ENCODE measurements at places on chromosomes 7 and 10.

GRCh38 chr7:17118412-17118811 is 180.0 kb upstream of the AHR start:
- DNase-seq: no peak

- no peak for DNase-seq
Measured at GRCh38 chr7:15280078-15280733, 281.6 kb downstream of the AGMO start.

DNA sequence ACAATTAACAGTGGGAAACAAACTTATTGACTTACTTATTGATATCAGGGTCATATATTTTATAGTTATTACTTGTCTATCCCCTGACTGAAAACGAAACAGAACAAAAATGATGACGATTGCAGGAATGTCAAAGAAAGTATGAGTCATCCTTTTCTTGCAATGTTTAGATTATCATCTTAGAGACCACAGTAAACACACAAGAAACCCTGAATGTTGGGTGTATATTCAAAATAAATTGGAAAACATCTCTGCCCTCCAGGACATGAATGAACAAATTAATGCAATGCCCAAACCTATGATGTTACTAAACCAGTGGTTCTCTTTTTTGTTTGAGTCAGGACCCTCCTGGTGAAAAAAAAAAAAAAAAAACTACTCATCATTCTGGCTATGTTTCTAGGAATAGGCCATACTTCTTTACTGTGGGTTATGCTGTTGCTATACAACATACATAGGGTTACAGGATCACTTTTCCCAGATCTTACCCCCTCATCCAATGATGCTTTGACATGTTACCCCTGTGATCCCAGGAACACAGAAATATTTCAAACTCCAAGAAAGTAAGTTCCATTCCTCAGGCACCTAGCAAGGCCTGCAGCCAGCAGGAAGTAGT is 623.4 kb upstream of the IGFBP3 start:
- no peak for DNase-seq

DNA sequence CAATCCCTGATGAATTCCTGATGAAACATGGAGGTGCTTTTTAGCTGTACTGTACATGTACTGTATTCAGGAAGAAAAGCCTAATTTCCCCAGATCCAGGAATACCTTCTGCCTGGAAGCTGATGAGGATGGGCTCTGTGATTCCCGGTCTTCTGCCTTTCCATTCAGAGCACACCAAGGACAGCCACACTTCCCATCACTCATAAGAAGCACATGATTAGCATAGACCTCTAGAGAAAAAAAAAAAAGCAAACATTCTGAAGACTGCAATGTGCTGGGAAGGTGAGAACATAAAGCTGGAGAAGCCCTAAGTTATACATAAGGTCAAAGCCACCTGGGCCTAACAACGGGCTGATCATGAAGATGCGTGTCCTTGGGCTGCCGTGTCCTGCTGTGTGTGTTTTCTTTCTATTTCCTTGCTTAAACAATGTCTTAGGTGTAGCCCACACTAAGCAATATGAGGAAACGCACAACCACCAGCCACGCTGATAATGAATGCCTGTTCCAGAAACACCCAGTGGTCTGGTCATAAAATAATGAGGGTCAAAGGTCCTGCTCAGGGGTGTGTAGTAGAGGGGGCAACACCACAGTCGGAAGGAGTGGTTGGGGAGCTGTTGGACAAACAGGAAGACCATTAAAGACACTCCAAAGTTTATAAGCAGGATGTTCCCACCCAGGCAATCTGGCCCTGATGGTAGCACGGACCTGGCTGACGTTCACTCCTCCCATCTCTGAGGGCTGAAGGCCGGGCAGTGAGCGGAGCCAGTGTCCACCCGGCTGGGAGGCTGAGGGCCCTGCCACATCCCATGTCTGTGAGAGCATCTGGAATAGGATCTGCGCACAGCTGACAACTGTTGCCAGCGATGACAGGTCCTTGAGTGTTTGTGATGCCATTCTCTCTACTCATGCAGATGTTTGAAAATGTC is 7.9 kb downstream of the PKD1L1 start:
- DNase-seq: no peak

- DNase-seq: no peak
Measured at GRCh38 chr10:20712774-20713173, 184.3 kb downstream of the NEBL start.

DNA sequence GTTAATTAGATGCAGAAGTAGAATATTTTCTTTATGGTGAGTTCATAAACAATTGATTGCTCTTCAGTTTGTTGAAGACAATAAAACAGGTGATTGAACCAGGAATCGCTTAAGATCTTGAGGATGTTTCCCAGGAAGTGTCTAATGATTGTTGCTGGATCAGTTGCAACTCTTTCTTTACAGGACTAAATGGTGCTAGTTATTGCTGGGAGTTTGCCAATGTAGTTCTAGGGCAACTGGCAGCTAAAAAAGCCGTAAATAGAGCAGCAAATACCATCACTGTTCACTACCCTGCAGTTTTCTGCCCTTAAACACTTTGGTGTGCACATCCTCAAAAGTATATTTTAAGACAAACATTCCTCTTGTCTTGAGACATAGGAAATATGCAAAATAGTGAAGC is 119.2 kb upstream of the ANK3 start:
- DNase-seq: no peak

DNA sequence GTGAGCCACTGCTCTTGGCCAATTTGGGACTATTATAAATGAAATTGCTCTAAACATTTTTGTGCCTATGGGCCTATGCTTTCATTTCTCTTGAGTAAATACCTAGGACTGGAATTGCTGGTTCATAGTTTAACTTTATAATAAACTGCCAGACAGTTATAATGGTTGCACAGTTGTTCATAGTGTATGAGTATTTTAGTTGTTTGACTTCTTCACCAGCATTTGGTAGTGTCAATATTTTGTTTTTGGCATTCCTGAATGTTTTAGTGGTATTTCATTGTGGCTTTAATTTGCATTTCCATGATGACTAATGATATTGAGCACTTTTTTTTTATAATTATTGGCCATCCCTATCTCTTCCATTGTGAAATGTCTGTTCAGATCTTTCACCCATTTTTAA is 29.5 kb downstream of the PLEKHA8 start:
- DNase-seq: no peak

DNA sequence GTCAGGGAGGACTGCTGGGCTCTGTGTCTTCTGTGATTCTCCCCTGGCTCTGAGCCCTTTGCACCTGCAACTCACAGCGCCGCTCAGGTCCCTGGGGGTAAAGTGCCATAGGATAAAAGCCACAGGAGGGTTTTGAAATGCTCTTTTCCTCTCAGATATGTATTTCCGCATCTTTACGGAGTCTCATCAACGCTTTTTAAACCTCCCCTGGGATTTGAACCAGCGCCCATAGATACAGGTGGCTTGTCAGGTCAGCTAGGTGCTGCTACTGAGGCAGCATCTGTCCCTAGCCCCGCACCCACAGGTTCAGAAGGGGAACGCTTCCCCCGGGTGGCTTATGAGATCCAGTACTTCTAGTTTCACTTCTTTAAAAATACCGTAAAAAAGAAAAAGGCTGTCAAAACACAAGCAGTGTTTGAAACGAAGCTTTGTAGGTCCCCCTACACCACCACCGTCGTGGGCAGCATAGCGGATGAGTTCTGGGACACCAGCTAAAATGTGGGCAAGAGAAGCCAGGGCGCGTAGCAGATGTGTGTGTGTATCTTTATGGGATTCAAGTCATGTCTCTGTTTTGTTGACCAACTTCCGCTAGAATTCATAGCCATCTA is 173.5 kb downstream of the CUX1 start:
- DNase-seq: no peak

DNA sequence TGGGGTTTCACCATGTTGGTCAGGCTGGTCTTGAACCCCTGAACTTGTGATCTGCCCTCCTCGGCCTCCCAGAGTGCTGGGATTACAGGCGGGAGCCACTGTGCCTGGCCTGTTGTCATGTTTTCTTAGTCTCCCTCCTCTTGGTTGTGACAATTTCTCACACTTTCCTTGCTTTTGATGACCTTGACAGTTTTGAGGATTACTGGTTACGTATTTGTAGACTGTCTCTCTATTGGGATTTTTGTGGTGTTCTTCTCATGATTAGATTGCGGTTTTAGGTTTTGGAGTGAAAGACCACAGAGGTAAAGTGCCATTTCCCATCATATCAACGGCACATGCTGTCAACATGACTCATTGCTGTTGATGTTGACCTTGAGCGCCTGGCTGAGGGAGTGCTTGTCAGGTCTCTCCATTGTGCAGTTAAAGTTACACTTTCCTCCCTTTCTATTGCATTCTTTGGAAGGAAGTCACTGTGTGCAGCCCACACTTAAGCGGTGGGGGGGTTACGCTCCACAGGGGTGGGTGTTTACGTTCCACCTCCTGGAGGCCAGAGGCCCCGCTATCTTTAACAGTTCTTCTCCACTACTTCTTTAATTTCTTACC is 10.8 kb downstream of the NEURL1 start:
- no peak for DNase-seq

GRCh38 chr10:14543046-14543903 is 212.6 kb upstream of the FRMD4A start:
- no peak for DNase-seq

DNA sequence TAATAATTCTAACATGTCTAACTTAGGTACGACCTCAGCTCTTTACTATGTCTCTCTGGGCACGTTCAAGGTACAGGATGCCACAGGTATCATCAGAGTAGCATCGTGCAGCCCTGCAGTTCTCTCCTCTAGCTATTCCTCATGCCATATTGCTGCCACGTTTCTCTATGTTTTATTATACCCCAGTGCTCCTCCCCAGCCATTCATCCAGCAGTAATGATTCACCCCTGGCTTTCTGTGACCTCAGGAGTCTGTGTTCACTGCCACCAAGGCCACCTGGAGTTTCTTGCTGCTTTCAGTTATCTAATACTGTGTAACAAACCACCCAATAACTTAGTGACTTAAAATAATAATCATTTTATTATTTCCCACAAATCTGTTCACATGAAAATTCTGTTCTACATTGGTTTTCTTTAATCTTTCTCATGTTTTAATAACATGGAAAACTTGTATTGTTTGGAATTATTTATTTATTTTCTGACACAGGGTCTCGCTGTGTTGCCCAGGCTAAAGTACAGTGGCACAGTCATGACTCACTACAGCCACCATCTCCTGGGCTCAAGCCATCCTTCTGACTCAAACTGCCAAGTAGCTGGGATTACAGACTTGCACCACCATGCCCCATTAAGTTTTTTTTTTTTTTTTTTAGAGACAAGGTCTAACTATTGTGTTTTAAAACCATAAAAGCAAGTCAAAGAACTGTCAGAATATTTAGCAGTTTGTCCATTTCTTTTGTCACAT is 21.8 kb downstream of the REEP3 start:
- no peak for DNase-seq

DNA sequence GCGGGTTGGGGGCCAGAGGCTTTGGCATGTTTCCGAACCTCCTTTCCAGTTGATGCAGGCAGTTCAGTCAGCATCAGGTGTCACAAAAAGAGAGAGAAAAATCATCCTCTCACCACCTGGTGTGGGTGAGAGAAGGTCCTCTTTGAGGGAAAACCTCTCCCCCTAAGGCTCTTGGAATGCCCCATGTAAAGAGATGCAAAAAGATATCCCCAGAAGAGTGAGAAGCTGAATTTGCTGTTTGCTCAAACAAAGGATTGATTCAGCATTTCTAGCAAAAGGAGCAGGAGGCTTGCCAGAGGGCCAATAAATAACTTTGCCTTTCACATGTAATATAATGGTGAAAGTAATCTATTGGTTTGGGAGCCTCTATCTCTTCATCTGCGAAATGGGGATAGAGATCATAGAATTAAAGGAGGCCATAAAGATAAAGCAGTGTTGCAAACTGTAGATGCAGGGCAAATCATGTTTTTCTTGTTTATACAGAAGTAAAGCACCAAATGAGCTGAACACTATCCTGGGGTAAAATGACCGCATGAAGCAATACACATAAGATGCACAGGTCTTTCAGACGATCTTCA is 425.9 kb downstream of the LRMDA start:
- no peak for DNase-seq

DNA sequence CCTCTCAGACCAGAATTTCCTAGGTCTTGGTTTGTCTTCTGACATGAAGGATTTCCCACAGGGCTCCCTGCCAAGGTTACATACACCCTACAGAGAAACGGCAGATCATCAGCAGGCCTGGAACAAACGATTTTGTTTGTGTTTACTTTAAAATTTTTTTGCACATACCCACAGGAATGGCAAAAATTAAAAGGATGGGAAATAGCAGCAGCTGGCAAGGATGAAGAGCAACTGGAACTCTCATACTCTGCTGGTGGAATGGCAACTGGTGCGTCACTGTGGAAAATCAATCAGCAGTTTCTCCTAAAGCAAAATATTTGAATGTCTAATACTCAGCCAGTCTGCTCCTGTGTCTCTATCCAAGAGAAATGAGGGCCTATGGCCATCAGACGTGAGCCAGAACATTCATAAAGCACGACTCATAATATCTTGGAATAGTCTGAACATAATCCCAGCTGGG is 6.5 kb downstream of the BAIAP2L1 start:
- DNase-seq: no peak

- DNase-seq: no peak
Measured at GRCh38 chr10:14325325-14325955, 5.3 kb downstream of the FRMD4A start.

DNA sequence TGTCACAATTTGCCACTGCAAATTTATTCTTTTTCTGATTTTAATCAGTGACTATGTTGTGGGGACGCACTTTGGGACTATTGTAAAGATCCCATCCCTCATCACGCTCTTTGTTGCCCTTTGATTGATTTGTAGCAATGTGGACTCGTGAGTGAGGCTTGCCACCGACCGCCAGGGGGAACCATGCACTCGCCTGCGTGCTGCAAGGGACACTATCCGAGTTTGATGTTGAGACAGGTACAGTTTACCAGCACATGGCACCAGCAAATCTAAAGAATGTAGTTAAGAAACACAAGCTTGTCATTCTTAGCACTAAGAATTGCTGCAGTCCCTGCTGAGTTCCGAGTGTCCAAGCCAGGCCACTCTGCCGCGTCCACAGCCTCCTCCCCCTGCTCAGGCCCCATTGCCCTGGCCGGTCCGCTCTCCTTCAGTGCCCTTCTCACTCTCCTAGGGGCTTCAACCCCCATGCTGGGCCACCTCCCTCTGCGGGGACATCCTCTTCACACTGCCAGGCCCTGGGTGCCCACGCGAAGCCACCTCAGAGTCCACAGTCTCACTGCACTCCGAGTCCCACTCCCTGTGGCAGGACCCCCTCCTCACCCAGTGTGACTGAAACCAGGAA is 2.0 kb upstream of the SFTPA2 start:
- peak; percentile 5 for DNase-seq

DNA sequence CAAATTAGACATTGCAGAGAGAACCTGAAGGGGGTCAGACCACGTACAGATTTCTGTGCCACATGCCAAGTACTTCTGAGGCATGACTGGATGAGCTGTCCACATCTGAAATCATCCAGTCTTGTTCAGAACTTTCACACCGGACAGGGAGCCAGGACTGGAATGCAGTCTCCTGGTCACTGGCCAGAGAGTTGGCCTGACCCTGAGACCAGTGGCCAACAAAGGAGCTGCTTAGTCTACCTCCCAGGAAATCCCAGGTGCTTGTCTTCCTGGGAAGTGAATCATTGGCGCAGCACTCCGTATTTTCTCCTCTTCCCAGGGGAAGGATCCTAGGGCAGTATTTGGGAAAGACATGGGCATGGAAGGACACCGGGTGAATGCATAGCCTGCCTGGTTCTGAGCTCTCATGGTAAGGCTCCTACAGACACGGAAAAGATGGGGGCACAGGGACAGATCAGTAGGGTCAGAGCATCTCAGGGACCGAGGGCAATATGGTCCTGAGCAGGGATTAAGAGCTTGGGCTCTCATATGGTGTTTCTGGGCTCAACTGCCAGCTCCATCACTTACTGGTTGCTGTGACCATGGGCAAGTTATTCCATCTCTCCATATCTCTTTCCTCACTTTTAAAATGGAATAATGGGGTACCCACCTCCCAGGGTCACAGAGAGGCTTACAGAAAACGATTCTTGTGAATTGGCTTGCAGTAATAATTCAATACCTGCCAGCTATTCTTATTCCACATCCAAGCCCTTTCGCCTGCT is 1.3 kb upstream of the SCD start:
- DNase-seq: no peak
